ENCODE measurements at places on chromosomes 4 and X.

DNA sequence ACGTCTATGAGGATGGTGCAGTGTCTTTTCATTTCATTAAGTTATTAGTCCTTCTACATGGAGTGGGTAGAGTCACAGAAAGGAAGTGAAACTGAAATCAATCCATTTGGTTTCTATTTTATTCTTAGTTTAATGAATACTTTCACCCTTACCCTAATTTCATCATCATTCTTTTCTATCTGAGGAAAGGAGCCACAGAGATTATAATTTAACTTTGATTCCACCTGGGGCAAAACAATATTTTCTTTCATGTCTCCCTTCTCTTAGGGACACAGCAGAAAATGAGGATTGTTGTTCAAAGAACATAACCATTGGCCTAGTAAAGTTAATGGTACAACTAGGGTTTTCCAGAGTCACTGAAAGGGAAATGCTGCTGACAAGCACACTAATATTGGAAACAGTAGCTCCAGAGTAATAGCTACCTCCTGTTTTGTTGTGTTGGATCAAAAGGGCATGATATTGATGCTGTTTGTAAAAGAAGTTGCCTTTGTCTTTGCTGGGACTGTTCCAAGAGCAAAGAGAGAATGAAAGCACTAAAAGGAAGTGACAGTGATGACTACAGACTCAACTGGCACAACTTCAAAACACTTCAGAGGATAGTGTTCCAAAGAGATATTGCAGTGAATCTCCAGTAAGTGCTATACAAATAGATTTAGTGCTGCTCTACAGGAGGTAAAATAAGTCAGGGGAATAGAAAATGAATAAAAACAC, 247.1 kb upstream of the PITX2 start:
- no peak for DNase-seq

- DNase-seq: peak; percentile 28
These were observed 13.4 kb downstream of the ARHGEF6 start for GRCh38 chrX:136767104-136767941.

DNA sequence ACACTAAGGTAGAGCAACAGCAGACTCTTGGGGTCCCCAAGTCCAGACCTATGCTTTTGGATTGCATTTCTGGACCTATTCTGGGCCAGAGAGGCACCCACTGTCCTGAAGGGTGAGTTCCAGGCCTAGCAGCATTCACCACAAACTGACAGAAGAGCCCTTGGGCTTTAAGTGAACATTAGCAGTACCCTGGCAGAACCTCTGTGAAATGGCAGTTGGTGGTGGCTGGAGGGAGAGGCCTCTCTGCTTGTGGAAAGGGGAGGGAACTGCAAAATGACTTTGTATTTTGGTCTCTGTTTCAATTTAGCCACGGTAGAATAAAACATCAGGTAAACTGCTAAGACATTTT, 1211.9 kb downstream of the PCDH18 start:
- no peak for DNase-seq

GRCh38 chr4:88320780-88321373, 36.5 kb upstream of the PPM1K start:
- no peak for DNase-seq

GRCh38 chr4:142373610-142374009, 472.5 kb downstream of the INPP4B start:
- peak; percentile 27 for DNase-seq

DNA sequence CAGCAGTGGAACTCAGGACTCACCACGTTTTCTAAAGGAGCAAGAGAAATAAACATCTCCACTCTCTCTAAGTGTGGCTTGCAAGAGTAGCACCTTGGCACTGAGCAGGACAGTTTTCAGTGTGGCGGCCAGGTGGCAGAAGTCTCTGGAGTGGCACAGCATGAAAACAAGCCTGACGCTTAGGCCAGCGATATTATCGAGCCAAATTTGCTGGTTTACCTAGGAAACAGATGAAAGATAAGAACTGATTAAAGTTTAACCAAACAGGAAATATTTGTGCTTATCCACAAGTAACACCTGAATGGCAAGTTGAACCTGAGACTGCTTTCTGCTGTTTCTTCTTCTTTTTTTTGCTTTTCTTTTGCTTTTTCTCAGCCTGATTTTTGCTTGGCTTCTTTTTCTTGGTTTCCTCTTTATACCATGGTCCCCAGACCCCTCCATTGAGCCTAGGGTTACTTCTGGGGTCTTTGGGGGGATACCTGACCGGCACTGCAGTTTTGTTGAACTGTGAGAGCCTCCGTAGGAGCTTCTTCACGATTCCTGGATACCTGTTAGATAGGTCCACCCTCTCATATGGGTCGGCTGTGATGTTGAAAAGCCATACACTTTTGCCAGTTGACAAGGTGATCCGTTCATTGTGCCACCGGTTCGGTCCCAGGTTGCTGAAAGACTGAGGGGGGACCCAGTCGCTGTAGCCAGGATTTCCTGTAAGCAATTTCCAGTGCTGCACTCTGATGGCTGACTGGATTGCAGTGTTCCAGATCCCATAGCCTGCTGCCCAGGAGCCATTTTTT, 77.3 kb downstream of the ARSJ start:
- peak; percentile 14 for DNase-seq

- DNase-seq: no peak
These were observed 109.0 kb upstream of the RAPGEF2 start for GRCh38 chr4:158993891-158994290.

- DNase-seq: no peak
These were observed 5.4 kb upstream of the NAA15 start for GRCh38 chr4:139295942-139296299.
